ENCODE measurements at places on chromosomes 16 and 17. TPM values are rescaled to one million over a fixed set of nuclear protein-coding genes. Genes with fewer than 3 reads are reported as not detected.

MT1F gene
- 4.3 TPM for total RNA-seq

SLC13A5 gene
- total RNA-seq = not detected

FOXO3B gene
- 7.1 TPM for total RNA-seq

CACNG3 gene
- not detected for total RNA-seq

ARSG gene
- 18.4 TPM for total RNA-seq

HS3ST3B1 gene
- 9.0 TPM for total RNA-seq

DPEP3 gene
- total RNA-seq = 2.0 TPM

NOL11 gene
- total RNA-seq = 59.9 TPM

AANAT gene
- total RNA-seq = 0.94 TPM

TAT gene
- not detected for total RNA-seq

ABCC3 gene
- total RNA-seq = 0.44 TPM

SHBG gene
- not detected for total RNA-seq

SLC16A6 gene
- total RNA-seq = 3.8 TPM
